Vein endothelial cell (primary cell): ENCODE measurements at places on chromosomes 1 and 21. TPM values are rescaled to one million over a fixed set of nuclear protein-coding genes. Genes with fewer than 3 reads are reported as not detected.

SETDB1 gene
- 44.4 and 45.6 TPM in 2 replicates for total RNA-seq

CELSR2 gene
- total RNA-seq: 0.57 and 0.65 TPM in 2 replicates

CD1E gene
- not detected in 2 replicates for total RNA-seq

C1orf52 gene
- 18.1 and 24.5 TPM in 2 replicates for total RNA-seq

C4BPA gene
- total RNA-seq: not detected in 2 replicates

RIMS3 gene
- total RNA-seq: under 0.01 and 0.19 TPM in 2 replicates

APOBEC4 gene
- total RNA-seq: not detected in 2 replicates

KLHDC7A gene
- not detected in 2 replicates for total RNA-seq
